M059J (cell line): ENCODE measurements at places on chromosomes 12 and 14.

- DNase-seq: no peak
Measured at GRCh38 chr14:70906793-70907175, 475 bp upstream of the PCNX1 start.

DNA sequence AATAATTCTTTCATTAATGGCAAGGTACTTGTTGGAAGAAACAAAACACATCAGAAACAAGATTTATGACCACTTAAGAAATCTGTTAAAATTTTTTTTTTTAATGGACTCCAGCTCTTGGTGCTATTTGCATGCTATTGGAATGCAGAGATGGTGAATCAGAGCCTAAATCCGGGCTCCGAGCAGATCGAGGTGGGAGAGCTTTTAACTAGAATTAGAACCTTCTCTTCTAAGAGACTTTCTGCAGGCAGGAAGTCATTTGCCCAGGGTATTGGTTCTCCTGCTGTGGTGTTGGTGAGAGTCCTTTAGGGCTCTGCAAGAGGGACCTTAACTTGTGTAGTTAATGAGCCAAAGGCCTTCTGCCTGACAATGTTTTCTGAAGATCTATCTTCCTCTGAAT is 419.4 kb downstream of the SNAPC1 start:
- peak; percentile 11 for DNase-seq

DNA sequence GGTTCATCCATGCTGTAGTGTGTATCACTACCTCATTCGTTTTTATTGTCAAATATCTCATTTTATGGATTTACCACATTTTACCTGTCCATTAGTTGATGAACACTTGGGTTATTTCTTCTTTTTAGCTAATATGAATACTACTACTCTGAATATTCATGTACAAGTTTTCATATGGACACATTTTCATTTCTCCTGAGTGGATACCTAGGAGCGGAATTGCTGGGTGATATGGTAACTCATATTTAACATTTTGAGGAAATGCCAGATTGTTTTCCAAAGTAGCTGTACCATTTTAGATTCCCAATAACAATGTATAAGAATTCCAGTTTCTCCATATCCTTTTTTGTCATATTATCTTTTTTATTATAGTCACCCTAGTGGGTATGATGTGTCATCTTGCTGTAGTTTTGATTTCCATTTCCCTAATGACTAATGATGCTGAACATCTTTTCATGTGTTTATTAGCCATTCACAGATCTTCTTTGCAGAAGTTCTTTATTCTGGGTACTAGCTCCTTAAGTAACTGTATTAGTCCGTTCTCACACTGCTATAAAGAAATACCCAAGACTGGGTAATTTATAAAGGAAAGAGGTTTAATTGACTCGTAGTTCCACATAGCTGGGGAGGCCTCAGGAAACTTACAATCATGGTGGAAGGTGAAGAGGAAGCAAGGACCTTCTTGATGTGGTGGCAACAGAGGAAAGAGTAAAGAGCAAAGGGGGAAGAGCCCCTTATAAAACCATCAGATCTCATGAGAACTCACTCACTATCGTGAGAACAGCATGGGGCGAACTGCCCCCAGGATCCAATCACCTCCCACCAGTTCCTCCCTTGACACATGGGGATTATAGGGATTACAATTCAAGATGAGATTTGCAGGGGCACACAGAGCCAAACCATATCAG is 11.9 kb downstream of the NRDE2 start:
- DNase-seq: no peak

GRCh38 chr12:132003846-132004245 is 54.1 kb downstream of the EP400 start:
- peak; percentile 46 for DNase-seq

GRCh38 chr12:124862768-124863415 is 772 bp downstream of the SCARB1 start:
- DNase-seq: peak; percentile 29

GRCh38 chr12:90854136-90854689 is 100.8 kb downstream of the CCER1 start:
- peak; percentile 50 for DNase-seq

DNA sequence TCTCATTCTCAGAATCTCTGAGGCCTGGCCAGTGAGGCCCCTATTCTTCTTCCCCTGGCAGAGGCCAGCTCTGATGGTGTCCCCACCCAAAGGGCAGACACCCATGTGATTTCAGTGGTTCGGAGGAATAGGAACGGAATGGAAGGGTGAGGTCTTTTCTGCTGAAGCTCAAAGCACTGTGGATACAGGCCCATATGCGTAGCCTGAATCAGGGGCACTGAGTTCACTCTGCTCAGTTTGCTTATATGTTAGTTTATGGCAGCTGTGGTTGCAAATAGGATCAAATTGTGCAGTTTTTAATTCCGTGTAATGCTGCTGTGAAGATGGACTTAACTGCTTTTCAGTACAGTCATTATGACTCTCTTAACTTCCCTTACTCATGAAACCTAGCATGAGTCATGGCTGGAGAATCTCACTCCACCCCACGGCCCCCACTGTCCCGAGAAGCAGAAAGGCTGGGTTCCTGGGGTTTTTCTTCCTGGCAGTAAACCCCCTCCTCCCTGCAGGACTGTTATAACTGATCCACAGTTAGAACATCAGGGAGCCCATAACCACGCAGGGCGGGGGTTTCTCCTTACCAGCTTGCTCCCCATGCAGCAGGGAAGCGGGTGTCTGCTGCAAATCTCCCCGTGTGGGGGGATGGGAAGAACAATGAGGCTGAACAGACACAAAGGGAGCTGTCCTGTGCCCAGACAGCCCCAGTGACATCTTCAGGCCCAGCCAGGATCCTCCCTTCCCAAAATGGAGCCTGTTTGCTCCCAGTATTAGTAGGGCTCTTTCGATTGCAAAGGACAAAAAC is 122.7 kb downstream of the SLC38A6 start:
- DNase-seq: peak; percentile 97
